AG08395 (cell line): ENCODE measurements at places on chromosomes 5 and 9.

GRCh38 chr5:152990649-152991048 lies 499.8 kb upstream of the GRIA1 start:
- no peak for DNase-seq

- DNase-seq: peak; percentile 38
Measured at GRCh38 chr5:115816226-115817081, at the start of gene CDO1. Gene CDO1 (minus strand): TSS chr5:115816659. CDS start chr5:115816397, 262 bp downstream.

DNA sequence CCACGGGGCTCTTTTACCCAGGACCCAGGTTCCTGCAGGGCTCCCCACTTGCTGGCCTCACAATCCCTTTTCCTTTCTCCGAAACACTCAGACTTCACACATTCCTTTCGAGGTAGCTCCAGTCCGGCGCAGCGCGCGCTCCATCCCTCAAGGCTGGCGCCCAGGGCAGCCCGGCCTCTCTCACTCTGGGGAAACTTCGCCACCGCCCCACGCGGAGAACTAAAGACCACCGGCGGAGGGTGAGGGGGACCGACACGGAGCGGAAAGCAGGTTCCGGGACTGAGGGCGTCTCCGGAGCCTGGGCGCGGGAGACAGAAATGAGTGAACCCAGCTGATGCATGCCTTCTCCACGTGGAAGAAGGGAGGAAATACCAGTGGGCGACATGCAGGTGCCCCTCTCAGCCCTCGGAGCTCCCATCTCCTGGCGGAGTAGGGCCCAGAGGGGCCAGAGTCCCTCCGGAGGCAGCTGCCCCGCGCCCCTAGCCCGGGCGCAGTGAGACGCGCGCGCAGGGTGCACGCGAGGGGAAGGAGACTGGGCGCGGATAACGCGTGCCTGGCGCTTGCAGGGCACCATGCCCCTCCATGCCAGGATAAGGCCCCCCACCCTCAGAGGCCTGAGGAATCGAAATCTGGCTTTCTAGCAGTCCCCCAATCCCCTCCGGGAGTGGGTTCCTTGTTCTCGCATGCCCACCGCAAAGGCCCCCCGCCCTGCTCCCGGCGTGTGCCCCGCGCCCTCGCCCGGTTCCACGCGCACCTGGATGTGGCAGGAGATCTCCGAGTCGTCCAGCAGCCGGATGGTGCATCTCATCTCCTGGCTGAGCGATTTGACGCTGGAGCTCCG lies 650 bp downstream of the FRMD3 start:
- peak; percentile 11 for DNase-seq

- DNase-seq: no peak
Measured at GRCh38 chr5:133110709-133111108, 58.9 kb downstream of the HSPA4 start.

- DNase-seq: no peak
Measured at GRCh38 chr5:176644878-176645670, 2.2 kb upstream of the TSPAN17 start.

DNA sequence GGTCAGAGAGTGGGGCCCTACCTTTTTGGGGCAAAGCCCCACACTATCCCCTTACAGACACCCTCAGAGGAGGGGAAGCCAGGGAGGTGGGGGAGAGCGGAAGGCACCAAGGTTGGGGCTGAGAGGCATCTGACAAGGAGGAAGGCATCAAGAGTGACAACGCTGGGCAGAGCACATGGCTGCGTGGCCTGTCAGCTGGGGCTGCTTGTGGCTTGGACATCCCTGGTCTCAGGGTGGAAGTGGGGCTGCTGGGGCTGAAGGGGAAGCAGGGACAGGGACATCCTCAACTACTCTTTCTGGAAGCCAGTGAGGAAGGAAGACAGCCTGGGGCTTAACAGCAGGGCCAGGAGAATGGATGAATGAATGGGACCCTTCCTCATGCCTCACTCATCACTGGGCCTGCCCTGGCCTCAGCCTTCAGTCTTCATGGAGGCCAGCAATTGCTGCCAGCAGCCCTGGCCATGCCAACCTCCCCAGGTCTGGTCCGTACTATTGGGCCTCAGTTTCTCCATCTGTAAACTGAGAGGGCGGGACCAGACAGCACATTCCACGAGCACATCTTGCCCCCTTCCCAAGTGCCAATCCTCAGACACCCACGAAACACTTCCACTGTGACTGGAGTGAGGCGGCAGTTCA lies 993 bp upstream of the RALGDS start:
- no peak for DNase-seq

- no peak for DNase-seq
Measured at GRCh38 chr5:105453216-105453807, 1890.7 kb upstream of the NUDT12 start.

- DNase-seq: no peak
Measured at GRCh38 chr9:128082151-128082550, 14.1 kb downstream of the SLC25A25 start.

GRCh38 chr5:169356181-169356580 lies 55.2 kb upstream of the SLIT3 start:
- no peak for DNase-seq

- DNase-seq: no peak
Measured at GRCh38 chr5:179912951-179913350, 5.3 kb upstream of the TBC1D9B start.

- DNase-seq: no peak
Measured at GRCh38 chr5:31769530-31769929, 130.6 kb downstream of the PDZD2 start.

DNA sequence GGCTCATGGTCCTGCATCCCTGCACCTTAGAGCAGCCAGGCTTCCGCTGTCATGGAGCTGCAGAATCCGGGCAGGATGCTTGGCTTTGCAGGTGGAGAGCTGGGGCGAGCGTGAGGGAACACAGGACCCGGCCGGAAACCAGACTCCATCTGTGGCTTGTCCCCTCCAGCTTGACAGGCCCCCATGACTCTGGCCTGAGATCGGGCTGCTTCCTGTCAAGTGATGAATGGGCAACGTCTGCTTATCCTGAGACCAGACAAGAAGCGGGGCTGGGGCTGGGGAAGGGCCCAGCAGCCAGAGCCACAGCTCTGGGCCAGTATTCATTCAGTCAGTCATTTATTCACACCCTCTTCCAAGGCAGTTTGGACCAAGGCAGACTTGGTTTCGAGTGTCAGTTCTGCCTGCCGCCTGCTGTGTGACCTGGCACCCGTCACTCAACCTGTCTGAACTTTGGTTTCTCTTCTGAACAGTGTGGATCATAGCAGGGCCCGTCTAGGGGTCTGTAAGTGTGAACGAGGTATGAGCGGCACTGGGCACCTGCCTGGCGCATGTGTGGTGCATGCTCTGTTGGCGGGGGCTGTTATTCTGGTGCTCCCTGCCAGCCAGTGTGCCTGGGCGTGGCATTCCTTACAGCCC lies 37.5 kb downstream of the NEK6 start:
- no peak for DNase-seq
